ENCODE measurements at places on chromosomes 5 and 9. TPM values are rescaled to one million over a fixed set of nuclear protein-coding genes. Genes with fewer than 3 reads are reported as not detected.

GRCh38 chr9:752201-752600 is 89.3 kb upstream of the DMRT1 start:
- H3K4me1 ChIP-seq: peaks cover 28% of the 10 kb centered on the region
- peaks cover 8% of the 10 kb centered on the region for H3K36me3 ChIP-seq
- no peak overlapping the region for H3K27ac ChIP-seq
- no peaks in the 10 kb centered on the region for H3K27me3 ChIP-seq
- no peak overlapping the region for H3K4me3 ChIP-seq
- no peak for DNase-seq

GRCh38 chr5:88734191-88734640 is 148.8 kb downstream of the MEF2C start:
- H3K4me3 ChIP-seq: no peak overlapping the region
- DNase-seq: no peak
- H3K27ac ChIP-seq: peak overlapping the region; percentile 40
- H3K4me1 ChIP-seq: no peaks in the 10 kb centered on the region
- no peaks in the 10 kb centered on the region for H3K27me3 ChIP-seq

GRCh38 chr9:133374612-133375115 is 1.2 kb downstream of the SURF4 start:
- H3K36me3 ChIP-seq: peaks cover 12% of the 10 kb centered on the region
- H3K4me1 ChIP-seq: peaks cover 52% of the 10 kb centered on the region
- DNase-seq: no peak

- no peak overlapping the region for H3K4me3 ChIP-seq
- no peaks in the 10 kb centered on the region for H3K27me3 ChIP-seq
Measured at GRCh38 chr9:114638404-114638803, 19.2 kb downstream of the TEX53 start.

GRCh38 chr5:146003852-146004251 is 67.5 kb downstream of the SH3RF2 start:
- H3K27me3 ChIP-seq: no peaks in the 10 kb centered on the region
- H3K36me3 ChIP-seq: no peaks in the 10 kb centered on the region
- peaks cover 31% of the 10 kb centered on the region for H3K4me1 ChIP-seq
- H3K4me3 ChIP-seq: no peak overlapping the region
- H3K27ac ChIP-seq: no peak overlapping the region

DNA sequence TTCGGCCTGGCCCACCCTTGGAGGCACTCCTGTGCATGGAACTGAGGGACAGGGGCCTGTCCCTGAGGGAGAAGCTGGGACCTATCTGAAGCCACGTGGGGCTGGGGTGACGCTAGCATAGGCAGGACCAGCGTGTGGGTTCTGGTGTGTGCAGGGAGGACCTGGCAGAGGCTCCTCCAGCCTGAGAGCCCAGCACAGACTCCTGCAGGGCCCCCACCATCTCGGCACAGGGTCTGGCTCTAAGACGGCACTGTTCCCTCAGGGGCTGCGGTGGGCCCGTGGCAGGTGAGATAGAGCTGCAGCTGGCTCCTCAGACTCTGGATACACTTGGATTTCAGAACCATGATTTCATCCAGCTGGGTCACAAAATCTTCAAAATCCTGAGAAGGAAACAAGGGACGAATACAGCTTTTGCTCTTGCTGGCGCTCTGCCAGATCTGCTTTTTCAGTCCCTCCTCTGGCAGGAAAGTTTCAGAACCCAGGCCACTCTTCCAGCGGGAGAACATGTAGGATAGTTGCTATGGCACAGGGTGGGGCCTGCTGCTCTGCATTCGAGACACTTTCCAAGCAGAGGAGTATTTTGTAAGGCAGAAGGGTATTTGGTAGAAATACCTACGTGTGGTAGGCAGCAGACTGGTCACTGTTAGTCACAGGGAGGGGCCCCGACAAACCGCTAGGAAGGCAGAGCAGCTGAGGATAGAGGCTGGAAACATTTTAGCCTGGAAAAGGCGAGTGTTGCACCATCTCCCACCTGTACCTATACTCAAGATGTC is 74.7 kb downstream of the KIF24 start:
- no peak overlapping the region for H3K27ac ChIP-seq
- no peaks in the 10 kb centered on the region for H3K4me1 ChIP-seq
- H3K36me3 ChIP-seq: peaks cover 11% of the 10 kb centered on the region
- DNase-seq: no peak
- H3K27me3 ChIP-seq: no peaks in the 10 kb centered on the region

DNA sequence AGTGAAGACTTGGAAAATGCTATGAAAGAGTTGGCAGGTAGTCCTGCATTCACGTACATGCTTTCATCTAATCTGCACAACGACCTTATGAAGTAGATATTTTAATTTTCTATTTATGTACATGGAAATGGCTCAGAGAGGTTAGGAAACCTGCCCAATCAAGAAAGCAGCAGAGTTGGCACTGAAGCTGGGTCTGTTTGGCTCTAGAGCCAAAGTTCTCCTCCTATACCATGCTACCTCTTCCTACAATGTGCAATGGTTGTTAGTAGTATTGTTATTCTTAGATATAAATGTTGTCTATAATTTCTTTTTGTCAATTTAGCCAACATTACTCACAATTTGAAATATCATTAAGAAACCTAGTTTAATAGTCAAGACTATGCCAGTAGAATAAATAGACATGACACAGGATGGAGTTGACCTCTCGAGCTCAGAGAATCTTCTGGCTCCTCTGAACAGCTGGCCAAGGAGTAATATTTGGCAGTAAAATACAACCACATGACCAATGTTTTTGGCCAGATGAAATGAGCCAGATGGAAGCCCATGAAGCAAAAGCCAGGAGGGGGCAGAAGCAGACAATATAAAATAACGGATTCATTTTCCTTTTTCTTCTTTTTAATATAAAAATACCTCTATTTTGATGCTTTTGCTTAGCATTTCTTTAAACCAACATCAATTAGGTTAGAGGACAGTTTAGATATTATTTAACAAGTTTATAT is 542.3 kb downstream of the PDE4D start:
- H3K27ac ChIP-seq: no peak overlapping the region
- no peak for DNase-seq
- no peaks in the 10 kb centered on the region for H3K27me3 ChIP-seq
- no peaks in the 10 kb centered on the region for H3K36me3 ChIP-seq
- no peaks in the 10 kb centered on the region for H3K4me1 ChIP-seq
- no peak overlapping the region for H3K4me3 ChIP-seq

- H3K27me3 ChIP-seq: no peaks in the 10 kb centered on the region
- H3K27ac ChIP-seq: no peak overlapping the region
- no peaks in the 10 kb centered on the region for H3K36me3 ChIP-seq
- H3K4me1 ChIP-seq: peaks cover 9% of the 10 kb centered on the region
- DNase-seq: no peak
Measured at GRCh38 chr5:149799965-149800516, 69.9 kb downstream of the PPARGC1B start.

- no peak overlapping the region for H3K4me3 ChIP-seq
- no peaks in the 10 kb centered on the region for H3K27me3 ChIP-seq
- no peak for DNase-seq
- H3K27ac ChIP-seq: no peak overlapping the region
Measured at GRCh38 chr9:137056739-137057415, 3.0 kb upstream of the ENTPD2 start.

Gene C9orf152
- 3.5 TPM for total RNA-seq

DNA sequence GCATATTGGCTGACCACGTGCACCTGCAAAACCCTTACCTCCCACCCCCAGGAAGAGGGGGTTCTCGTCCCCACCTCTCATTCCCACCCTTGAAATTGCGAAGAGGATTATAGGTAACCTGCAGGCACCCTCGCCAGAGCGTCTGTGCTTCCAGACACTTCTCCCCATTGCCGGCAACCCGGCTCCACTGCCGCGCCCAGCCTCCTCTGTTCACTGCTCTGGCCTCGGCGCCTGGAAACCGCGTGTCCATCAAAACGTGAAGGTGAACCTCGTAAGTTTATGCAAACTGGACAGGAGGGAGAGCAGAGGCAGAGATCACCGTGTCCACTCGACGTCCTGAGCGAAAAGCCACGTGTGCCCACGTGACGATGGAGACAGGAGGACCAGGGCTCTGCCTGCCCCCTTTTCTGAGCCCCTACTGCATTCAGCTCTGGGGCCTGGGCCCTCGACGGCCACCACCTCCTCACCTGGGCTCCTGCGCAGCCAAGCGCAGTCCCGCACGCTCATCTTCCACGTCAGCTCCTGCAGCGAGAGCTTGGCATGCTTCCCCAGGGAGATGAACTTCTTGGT is 1.9 kb downstream of the TERT start:
- H3K4me1 ChIP-seq: no peaks in the 10 kb centered on the region
- H3K27ac ChIP-seq: no peak overlapping the region
- H3K27me3 ChIP-seq: peaks cover 5% of the 10 kb centered on the region

Gene AGGF1
- 10.8 TPM for total RNA-seq

GRCh38 chr5:170195961-170196360 is 36.8 kb upstream of the C5orf58 start:
- no peaks in the 10 kb centered on the region for H3K4me1 ChIP-seq
- no peak for DNase-seq
- no peak overlapping the region for H3K27ac ChIP-seq
- no peaks in the 10 kb centered on the region for H3K36me3 ChIP-seq
- no peaks in the 10 kb centered on the region for H3K27me3 ChIP-seq
- H3K4me3 ChIP-seq: no peak overlapping the region

GRCh38 chr5:93247105-93247504 is 333.9 kb downstream of the NR2F1-AS1 start:
- H3K4me1 ChIP-seq: no peaks in the 10 kb centered on the region
- no peak overlapping the region for H3K27ac ChIP-seq
- H3K36me3 ChIP-seq: no peaks in the 10 kb centered on the region
- no peak for DNase-seq

GRCh38 chr5:76332102-76332501 is 71.0 kb upstream of the IQGAP2 start:
- H3K4me1 ChIP-seq: no peaks in the 10 kb centered on the region
- H3K36me3 ChIP-seq: no peaks in the 10 kb centered on the region
- no peak overlapping the region for H3K4me3 ChIP-seq
- no peaks in the 10 kb centered on the region for H3K27me3 ChIP-seq

Gene COL23A1
- 1.2 TPM for total RNA-seq

DNA sequence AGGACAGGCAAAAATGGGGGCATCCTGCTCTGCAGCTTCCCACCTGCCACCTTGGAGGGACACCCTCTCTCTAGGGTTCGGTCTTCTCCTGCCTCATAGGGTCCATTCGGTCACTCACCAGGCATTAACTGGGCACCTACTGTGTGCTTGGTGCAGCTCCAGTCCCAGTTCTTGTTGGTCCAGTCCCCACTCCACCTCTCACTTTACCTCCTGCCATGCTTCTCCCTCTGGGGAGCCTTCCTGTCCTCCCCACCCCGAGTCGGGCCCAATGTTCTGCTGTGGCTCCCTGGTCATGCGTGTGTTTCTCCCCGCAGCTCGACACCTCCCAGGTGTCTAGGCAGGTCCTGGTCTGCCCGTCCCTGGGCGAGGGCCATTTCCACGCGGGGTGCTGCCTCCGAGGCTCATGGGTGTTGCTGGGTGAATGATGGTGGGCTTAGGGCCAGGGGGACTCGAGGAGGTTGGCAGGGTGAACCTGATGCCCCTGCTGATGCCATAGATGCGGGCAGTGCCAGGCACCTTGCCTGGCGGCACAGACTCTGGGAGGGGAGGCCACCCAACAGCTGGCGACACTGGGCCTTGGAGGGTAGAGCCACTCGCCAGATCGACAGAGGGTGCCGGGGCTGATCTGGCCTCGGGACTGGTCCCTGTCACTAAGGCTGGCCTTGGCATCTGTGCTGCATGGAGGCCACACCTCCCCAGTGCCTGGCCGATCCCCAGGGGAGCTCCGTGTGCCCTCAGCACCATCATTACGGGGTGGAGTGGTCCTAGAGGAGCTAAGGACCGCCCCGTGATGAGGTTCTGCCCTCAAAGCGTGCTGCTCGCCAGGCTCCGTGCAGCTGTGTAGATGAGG is 66.0 kb upstream of the RNU6ATAC start:
- H3K27me3 ChIP-seq: no peaks in the 10 kb centered on the region
- H3K4me1 ChIP-seq: peaks cover 39% of the 10 kb centered on the region
- peak; percentile 93 for DNase-seq
- H3K36me3 ChIP-seq: no peaks in the 10 kb centered on the region
- H3K27ac ChIP-seq: peak overlapping the region; percentile 98
- H3K4me3 ChIP-seq: no peak overlapping the region

Gene C5orf52
- total RNA-seq: not detected

GRCh38 chr5:14204785-14205321 is 61.7 kb downstream of the TRIO start:
- no peaks in the 10 kb centered on the region for H3K27me3 ChIP-seq
- H3K4me1 ChIP-seq: peaks cover 36% of the 10 kb centered on the region
- DNase-seq: peak; percentile 85
- H3K4me3 ChIP-seq: peak overlapping the region; percentile 28
- no peaks in the 10 kb centered on the region for H3K36me3 ChIP-seq
- peak overlapping the region; percentile 55 for H3K27ac ChIP-seq

DNA sequence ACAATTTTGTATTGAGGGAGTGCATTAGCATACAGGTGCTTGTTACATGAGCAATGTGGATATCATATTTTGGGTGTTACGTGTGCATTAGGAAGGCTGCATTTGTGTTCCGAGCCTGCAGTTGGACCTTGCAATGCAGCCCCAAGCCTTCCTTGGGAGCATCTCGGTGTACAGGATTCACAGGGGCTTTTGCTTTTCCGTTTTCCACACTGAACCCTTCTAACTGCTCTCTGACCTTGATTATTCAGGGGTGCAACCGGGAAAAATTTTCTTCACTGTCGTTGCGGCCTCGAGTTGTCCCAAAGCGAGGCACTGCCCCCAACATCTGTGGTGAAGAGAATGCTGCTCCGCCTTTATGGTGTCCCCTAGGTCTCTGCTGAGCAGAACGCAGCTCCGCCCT is 80.1 kb upstream of the PLEKHG4B start:
- no peak overlapping the region for H3K4me3 ChIP-seq
- H3K36me3 ChIP-seq: no peaks in the 10 kb centered on the region
- no peaks in the 10 kb centered on the region for H3K27me3 ChIP-seq
- no peaks in the 10 kb centered on the region for H3K4me1 ChIP-seq
- no peak overlapping the region for H3K27ac ChIP-seq

DNA sequence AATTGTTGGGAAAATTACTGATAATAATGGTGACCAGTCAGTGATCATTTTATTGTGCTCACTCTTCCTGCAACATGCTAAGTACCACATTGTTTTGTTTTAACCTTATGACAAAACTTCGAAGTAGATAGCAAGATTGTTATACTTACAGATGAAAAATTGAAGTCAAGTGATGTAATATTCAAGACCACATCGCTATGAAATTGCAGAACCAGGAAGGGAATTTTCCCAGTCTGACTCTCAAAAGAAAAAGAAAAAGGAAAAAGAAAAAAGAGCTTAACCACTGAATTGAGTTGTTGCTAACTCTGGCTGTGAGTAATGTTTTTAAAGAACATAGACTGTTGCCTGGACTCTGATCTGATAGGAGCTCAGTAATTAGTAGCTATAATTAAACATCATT is 170.6 kb upstream of the HAPLN1 start:
- no peaks in the 10 kb centered on the region for H3K4me1 ChIP-seq
- no peak for DNase-seq
- no peaks in the 10 kb centered on the region for H3K27me3 ChIP-seq
- no peak overlapping the region for H3K27ac ChIP-seq
- H3K4me3 ChIP-seq: no peak overlapping the region

- no peaks in the 10 kb centered on the region for H3K27me3 ChIP-seq
- peak overlapping the region; percentile 44 for H3K27ac ChIP-seq
- no peak overlapping the region for H3K4me3 ChIP-seq
- H3K4me1 ChIP-seq: peaks cover 14% of the 10 kb centered on the region
Measured at GRCh38 chr5:142520885-142521284, 165.0 kb downstream of the FGF1 start.

All from right lobe of liver (tissue), 6 donors.